ENCODE measurements at places on chromosomes 2 and 18.

DNA sequence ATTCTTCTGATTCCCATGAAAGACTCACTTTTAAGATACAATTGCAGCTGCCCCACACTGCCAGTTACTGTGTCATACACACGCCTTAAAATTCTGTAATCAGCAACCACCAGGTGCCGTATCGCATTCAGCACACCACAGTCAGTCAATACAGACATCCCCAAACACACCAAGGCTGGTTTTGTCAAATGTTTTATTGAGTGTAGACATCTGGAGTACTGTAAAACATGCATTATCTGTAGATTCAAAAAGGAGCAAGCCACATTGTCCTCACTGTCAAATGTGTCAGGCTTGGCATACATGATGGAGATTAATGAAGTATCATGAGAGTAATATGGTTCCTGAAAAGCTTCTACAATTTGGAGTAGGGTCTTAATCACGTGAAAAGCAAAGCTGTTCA is 109.7 kb upstream of the SP3 start:
- DNase-seq: no peak

DNA sequence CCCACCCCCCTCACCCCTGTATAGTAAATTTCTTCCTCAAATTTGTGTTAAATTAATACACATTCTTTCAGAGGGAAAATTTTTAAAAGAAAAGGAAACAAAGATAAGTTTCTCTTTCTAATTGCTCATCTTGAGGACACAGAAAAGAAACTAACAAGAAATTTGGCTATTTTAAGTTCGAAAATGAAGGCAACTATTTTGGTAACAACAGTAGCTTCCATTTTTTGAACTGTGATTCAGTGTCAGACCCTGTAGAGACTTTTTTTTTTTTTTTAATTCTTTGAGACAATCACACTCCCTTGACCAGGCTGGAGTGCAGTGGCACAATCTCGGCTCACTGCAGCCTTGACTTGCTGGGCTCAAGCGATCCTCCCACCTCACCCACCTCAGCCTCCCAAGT is 194.9 kb downstream of the SS18 start:
- DNase-seq: no peak

DNA sequence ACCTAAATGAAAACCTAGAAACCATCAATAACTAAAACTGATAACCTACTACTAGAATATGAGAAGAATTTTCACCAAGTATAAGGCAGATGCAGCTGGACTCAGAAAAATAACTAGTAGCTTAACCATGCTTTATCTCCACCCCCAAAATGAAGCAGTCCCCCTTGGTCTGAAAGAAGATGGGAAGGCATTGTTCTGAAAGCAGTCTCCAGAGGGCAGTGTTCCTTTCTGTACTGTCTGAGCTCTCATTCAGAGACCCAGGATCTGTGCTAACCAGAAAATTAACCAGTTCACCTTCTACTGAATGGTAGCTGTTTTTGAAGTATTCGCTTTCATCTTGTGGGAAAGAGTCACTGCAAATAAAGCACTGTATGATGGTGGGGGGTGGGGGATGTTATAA is 273.0 kb downstream of the PDE11A start:
- DNase-seq: no peak

DNA sequence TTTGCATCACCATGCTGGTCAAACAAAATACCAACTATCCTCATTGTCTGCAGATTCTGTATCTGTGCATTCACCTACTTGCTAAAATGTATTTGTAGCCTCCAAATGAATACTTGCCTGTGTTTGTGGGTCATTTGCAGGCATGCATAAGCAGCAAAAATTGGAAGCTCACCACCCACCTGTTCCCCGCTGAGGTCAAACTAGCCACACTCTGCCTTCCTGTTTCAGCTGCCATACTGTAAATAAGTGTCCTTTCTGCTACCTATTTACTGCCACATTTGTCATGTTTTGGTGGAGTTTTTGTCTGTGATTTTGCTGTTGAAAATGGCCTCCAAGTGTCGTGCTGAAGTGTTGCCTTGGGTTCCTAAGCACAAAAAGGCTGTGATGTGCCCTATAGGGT is 50.0 kb upstream of the ACMSD start:
- DNase-seq: no peak

DNA sequence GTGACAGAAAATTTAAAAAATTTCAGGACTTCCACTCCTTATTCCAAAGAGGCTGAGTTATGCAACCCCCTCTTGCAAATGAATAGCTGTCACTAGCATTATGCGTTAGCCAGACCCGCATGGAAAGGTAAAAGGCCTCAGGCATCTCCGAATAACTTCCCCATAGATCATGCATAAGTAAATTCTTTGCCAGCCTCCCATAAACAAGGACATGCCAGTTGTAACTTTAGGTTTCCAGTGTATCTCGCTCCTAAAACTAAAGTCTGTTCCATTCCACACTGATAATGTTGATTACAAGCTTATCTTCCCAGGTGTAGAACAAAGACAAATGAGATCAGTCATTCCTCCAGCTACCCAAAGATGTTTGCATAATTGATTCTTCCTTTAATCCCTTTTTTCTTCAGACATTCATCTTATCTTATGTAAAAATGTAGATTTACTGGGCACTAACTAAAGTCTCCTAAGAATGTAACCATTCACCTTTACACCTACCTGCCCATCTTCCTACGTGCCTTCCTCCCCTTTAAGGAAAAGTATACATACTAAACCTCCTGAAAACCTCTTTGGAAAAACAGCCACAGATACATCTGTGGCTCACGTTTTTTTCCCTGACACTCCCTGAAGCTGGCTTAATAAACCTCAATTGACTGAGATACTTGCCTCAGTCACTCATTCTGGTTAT is 13.6 kb upstream of the NFU1 start:
- no peak for DNase-seq

GRCh38 chr2:192053921-192054320 is 140.8 kb downstream of the TMEFF2 start:
- no peak for DNase-seq

GRCh38 chr18:11119550-11119949 is 29.8 kb downstream of the PIEZO2 start:
- DNase-seq: no peak

DNA sequence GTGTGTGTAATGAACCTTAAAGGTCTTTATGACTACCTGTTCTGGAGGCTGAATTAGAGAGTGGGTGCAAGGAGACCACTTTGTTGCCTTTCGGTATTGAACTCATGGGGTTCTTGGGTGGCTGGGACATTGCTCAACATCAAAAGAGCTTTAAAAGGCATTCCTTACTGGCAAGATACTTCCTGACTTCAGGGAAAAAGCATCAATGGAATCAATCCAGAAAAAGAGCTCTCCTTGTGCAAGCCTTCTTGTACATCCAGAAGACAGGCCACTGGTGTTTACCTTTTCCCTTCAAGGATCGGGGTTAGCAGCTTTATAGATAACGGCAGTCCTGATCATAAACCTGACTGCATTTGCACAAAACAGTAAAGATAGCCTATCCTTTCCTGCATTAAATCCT is 9.5 kb downstream of the PNO1 start:
- no peak for DNase-seq

DNA sequence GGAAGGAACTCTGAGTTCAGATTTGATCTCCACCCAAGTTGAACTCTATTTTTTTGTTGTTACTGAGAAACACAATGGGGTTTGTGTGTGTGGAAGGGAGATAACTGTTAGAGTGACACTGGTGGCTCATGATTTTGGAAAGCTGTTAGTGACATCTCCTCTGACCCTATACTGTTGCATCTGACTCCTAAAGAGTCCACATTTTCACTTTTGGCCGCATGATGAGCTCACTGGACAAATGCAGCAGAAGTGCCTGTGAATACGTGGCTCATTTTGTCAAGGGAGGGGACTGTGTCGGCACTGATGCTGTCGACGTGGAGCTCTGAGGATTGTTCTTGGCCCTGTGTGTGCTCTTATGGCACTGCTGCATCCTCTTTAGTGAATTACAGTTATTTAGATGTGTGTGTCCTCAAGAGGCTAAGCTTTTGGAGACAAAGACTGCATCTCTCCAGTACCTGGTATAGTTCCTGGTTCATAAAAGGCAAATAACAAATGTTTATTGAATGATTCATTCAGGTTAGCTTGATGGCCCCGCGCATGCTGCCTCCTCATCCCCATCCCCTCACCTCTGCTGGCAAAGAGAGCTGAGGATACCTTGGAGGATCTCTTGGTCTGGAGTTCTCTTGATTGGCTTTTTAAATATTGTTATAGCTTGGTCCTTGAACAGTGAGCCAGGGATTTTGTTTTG is 135.4 kb downstream of the PHLPP1 start:
- no peak for DNase-seq

DNA sequence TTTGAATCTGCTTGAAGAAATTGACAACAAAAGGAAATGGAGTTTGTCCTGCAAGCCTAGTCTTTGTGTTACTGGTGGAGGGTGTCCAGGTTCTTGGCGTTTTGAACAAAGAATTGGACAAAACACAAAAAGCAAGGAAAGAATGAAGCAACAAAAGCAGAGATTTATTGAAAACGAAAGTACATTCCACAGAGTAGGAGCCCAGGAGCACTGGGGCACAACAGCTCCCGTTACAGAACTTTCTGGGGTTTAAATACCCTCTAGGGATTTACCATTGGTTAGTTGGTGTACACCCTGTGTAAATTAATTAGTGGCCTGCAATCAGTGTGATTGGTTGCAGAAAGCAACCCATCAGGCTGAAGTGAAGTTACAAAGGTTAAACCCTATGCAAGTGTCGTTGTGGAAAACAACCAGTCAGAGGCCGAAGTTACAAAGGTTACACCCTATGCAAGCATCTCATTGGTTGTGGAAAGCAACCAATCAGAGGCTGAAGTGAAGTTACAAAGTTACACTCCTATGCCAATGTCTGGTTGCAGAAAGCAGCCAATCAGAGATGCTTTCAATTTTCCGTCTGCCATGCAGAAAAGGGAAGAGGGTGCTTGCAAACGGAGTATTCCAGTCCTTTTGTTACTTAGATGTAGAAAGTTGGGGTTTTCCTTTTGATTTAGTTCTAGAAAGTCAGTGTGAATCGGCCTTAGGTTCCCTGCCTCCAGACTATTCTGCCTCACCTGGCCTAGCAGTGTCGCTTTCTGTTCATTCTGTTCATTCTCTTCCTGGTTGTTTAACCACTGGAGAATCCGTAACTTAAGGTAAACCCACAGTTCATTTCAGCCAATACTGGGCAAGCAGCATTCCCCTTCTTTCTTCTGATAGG is 47.6 kb upstream of the PTH2R start:
- no peak for DNase-seq

GRCh38 chr2:8090748-8091700 is 590.8 kb upstream of the ID2 start:
- peak; percentile 8 for DNase-seq

DNA sequence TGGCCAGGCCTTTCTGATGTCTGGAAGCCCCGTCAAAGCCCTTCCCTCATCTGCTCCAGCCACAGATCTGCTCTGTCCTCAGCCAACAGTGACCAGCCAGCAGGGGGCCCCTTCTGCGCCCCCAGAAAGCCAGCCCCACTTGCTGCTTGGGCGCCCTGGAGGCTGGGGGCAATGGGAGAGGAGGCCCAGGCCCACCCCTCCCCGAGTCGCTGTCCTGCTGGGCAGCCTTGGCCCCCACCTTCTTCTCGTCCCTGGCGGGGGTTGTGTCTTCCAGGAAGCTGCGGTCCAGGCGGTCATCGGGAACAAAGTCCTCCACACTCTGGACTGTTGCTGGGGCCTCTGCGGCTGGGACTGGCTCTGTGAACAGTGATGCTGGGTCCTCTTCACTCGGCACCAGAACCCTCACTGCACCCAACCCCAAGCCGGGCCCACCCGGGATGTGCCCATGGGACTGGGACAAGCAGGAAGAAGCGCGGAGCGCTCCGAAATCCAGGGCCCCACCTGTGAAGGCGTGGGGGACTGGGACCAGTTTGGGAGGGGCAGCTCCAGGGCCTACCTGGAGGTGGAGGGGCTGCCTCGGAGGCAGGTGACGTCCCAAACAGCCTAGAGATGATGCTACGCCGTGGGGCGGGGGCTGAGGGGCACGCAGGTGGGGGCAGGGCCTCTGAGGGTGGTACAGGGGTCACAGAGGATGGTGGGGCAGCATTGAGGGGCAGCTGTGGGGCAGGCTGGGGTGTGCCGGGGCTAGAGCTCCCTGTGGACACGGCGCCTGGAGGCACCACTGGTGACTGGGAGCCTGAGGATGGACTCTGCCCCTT is 257.6 kb downstream of the ANKRD30B start:
- DNase-seq: no peak

DNA sequence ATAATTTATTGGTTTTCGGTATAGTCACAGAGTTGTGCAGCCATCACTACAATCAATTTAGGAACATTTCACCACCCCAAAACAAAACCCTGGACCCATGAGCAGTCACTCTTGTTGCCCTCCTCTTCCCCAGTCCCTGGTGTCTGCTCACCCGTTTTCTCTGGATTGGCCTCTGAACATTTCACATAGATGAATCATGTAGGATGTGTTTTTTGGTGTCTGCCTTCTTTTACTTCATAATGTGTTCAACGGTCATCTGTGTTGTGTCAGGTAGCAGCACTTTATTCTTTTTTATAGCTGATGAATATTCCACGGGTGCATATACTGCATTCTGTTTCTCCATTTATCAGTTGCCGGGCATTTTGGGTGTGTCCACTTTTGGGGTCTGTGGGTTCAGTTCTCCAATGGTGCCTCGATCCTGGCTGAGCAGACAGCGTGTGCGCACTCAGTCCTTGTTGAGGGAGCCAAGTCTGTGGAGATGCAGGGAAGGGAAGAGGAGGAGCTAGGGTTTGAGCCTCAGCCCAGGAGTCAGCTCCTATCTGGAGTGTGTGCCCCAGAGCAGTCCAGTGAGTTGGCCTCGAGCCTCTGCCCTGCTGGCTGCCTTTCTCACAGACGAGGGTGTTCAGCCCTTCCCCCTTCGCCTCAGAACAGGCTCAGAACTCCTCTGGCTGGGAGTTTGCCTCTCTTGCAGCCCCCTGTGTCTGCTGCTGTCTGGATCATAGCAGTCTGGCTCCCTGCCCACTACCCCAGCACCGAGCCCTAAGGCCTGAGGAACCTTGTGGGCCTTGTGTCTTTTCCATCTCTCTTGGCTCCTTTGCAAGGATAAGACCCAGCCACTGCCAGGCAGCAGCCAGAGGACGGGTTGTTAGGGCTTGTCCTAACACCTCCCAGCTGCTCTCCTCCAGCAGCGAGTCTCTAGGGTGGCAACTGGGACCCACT is 18.0 kb downstream of the C2orf74 start:
- no peak for DNase-seq

DNA sequence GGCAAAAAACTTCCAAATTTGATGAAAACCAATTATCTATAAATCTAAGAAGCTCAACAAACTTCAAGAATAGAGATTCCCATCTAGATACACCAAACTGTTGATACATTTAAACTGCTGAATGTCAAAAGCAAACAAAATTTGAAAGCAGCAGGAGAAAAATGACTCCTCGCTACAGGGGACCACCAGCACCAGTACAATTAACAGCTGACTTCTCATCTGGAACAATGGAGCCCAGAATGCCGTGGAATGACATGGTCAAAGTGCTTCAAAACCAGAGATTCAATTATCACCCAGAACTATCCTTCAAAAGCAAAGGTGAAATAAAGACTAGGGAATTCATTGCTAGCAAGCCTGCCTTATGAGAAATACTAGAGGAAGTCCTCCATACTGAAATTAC is 11.6 kb downstream of the SRSF7 start:
- DNase-seq: no peak

Data from CD4-positive, alpha-beta T cell treated with Interleukin-1 beta for 1 hour (primary cell).